Common myeloid progenitor, CD34-positive (primary cell): ENCODE measurements at places on chromosomes 4 and X.

DNA sequence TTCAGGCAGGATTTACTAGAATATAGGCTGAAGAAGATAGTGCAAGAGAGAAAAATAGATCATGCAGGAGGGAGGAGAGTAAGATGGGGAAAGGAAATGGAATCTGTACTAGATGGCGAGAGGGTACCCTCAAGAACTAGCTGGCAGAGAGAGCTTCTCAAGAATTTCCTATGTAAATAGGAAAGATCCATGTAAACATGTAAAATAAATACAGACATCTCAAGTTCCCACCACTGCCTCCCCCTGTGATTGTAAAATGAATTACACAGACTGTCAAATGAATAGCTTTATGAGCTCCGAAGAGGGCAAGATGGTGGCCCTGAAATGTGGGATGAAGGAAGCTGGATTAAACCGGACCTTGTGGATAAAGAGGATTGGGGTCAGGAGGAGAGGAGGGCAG is 178.0 kb downstream of the PALLD start:
- DNase-seq, result no peak

GRCh38 chrX:49845701-49846403 is 16.7 kb downstream of the PAGE4 start:
- no peak for DNase-seq

DNA sequence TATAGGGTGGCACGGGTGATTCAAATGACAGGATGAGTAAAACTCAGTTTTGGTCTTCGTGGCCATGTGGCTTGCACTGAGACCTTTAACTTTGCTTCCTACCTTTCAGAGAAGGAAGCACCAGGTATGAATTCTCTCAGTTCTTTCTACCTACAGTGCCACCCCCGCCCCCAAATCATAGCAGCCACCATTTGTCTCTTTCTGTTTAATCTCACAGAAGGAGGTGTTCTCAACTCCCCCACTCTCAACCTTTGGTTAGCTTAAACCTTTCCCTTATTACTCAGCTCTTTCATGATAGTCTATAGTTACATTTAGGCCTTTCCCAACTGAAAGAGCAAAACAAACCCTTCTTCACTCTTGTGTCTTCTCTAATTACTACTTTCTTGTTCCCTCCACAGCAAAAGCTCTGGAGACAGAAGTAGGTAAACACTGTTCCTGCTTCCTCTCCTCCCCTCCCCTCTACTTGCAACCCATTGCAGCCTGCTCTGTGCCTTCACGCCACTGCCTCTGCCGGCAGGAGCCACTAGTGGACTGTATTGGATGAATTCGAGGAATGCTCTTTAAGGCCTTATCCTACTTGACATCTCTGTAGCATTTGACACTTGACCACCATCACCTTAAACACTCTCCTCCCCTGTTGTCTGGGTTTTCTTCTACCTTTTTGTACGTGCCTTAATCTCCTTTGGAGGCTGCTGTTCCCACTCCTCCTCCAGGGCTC is 123.7 kb downstream of the AFF1 start:
- DNase-seq, result peak; percentile 72

DNA sequence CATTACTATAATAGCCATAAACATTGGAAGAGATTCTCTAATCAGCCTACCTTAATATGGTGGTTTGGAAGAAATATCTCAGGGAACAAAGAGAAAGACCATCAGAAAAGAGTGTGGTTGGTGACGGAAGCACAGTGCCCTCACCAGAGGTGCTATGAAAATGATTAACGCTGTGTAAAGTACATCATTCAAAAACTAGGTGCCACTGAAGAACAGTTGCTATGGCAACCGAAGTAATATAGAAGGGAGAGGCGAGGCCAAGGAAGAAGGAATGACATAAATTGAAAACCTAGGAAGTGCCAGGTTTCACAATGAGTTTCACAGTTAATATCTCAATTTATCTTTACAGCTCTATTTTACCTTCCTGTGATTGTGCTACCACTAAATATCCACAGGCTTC is 57.0 kb upstream of the ARSJ start:
- DNase-seq, result no peak

DNA sequence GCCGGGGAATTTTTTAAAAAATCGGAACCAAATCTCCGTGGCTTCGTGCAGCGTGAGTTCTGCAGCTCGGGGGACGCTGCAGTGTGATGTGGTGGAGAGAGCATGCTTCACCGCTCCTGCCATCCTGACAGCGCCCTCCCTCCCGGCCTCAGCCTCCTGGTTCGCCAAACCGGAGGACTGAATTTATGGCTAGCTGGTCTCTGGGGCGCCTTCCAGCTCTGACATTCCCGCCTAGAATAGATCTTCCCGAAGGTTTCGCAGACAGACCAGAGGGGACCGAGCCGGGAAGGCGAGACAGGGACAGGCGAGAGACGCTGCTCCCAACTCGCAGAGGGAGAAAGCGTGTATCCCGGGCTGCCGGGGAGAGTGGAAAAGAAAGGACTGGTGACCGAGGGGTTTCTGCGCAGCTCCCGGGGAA is 25.9 kb downstream of the HOPX start:
- DNase-seq, result peak; percentile 55

- DNase-seq, result no peak
Observed at GRCh38 chrX:861340-861890, 230.8 kb downstream of the SHOX start.

GRCh38 chr4:114027596-114027995 is 48.1 kb upstream of the ARSJ start:
- DNase-seq, result no peak

GRCh38 chrX:68634649-68635227 is 12.7 kb upstream of the STARD8 start:
- no peak for DNase-seq

- DNase-seq, result no peak
Observed at GRCh38 chr4:126530996-126531585, 1101.7 kb upstream of the INTU start.

DNA sequence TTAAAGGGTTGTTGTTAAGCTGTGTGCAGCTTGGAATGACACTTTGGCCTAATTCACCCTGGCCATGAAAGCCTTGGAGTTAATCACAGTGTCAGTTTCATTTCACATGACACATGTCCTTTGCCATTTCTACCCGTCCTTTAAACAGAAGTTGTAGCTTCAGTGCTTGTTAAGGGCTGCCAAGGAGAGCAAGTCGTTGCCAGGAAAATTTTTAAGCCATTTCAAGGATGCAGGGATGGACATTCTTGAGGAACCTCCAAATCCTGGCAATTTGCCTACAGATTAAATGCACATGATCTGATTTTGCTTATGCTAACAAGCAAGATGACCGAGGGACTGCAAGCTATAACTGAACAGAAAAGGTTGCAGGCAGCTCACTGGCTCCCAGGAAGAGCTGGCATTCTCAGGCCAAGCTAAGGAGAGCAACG is 40.5 kb downstream of the SETD7 start:
- DNase-seq, result no peak

DNA sequence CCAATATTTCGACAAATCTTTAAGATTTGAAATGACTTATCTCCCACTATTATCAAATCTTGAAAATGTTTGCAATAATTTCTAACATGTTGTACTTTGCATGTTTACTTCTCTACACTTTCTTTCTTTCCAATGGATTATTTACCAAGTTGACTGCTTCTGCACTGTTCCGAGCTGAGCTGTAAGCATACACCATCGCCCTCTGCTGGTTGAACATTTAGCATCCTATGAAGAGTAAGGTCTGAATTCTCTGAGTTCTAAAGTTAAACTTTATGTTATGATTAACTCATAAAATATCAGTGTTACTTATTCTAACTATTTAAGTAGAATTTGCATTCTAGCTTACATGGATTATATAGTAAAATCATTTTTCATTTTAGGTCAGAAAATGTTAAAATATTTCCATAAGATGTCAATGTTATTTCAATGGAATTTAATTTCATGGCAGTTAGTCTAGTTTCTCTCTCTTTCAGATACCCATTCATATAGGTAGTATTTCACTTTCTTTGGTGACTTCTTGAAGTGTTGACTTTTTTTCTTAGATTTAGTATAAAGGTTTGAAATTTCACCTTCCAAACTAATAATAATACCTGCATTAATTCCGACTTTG is 137.4 kb downstream of the DKK2 start:
- peak; percentile 17 for DNase-seq

DNA sequence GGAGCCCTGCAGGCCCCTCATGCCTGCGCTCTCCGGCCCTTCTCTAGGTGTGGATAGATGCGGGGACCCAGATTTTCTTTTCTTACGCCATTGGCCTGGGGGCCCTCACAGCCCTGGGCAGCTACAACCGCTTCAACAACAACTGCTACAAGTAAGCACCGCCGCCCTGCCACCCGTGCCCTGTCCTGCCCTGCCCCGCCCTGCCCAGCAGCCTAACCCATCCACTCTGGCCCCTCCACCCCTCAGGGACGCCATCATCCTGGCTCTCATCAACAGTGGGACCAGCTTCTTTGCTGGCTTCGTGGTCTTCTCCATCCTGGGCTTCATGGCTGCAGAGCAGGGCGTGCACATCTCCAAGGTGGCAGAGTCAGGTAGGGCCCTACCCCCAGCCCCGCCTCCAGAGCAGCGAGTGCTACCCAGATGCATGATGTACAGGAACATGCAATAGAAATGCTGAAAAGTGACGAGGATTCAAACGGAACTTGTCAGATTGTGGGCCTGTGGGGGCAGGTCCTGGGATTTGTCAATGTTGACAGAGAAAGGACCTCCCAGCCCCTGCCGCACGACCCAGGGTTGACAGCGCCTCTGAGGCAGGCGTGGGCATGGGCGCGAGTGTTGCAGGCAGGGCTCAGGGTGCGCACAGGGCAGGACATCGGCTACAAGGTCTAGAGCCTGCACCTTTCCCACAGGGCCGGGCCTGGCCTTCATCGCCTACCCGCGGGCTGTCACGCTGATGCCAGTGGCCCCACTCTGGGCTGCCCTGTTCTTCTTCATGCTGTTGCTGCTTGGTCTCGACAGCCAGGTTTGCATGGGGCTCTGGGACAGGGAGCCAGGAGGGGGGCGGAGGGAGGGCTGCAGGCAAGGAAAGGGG is 5.7 kb downstream of the SLC6A8 start:
- no peak for DNase-seq

DNA sequence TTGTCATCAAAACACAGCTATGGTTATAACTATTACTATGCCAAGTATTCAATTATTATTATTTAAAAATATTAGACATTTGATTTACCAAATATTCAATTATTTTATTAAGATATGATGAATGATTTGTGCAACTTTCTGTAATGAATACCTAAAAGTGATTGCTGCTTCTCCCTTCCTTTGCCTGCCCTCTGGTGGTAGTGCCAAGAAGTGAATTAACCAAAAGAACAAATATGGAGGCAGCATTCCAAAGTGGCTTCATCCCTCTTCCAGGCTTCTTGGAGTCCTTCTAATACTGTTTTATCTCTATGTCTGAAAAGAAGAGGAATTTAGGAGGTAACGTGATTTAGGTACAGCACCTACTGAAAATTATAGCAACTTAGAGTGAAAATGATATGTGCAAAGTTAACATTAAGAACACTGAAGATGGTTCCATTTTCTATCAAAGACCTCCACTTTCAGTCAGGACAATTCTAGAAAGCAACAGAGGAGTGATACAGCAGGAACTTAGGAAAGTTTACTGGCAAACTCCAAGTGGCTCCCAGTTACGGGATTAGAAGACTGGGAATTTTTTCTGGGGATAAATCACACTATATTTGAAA is 43.0 kb downstream of the ENPEP start:
- DNase-seq, result peak; percentile 43

- peak; percentile 22 for DNase-seq
Observed at GRCh38 chr4:11286533-11286932, 142.2 kb downstream of the HS3ST1 start.

GRCh38 chr4:174538876-174539250 is 16.6 kb upstream of the HPGD start:
- no peak for DNase-seq

DNA sequence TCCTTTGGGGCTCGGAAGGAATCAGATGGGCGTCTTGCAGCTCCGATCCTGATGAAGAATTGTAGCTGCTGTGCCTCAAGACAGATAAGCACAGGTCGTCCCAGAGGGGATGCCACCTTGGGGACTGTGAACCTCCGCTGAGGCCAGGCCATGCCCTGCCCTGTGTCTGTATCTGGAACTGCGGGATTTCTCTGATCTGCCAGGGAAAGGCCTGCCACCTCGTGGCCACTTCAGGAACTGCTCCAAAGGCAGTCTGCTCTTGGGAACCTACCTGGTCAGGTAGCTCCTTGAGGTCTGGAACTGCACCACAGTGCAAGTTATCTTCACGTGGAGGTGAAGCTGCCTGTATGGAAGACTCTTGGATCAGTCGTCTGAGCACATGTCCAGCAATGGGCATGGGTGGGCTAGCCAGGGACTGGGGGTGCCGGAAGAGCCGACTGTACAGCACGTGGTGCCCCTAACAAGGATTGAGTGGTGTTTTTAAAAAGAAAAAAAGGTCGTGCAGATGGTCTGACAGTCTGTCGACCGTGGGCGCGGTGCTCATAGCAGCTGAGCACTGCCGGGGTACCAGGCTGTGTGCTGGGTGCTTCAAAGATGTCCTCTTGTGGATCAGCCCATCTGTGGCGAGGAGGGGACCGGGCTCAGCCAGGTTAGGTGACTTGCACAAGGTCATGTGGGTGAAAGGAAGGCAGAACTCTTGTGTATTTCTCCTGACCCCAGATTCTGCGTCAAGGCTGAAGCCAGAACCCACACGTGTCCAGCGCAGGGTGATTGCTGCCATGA is 3.1 kb upstream of the GRPEL1 start:
- DNase-seq, result peak; percentile 83

DNA sequence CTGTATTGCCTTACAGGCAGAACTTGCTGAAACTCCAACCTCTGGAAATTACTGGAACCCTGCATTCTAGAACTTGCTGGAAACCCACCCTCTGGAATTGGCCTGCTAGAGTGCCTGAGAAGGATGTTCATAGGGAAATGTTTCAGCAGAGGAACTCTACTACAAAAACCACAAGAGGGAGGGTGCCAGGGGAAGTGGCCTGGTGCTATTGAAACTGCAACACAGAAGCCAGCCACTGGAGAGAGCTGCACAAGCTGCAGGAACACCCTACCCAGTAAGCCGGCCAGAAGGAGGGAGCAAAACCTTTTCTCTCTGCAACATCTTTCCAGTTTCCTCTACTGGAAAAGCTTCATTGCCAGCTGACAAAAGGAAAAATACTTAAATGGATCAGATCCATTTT is 2.5 kb upstream of the BRWD3 start:
- peak; percentile 77 for DNase-seq

- no peak for DNase-seq
Observed at GRCh38 chrX:39654952-39655351, 442.8 kb downstream of the BCOR start.

DNA sequence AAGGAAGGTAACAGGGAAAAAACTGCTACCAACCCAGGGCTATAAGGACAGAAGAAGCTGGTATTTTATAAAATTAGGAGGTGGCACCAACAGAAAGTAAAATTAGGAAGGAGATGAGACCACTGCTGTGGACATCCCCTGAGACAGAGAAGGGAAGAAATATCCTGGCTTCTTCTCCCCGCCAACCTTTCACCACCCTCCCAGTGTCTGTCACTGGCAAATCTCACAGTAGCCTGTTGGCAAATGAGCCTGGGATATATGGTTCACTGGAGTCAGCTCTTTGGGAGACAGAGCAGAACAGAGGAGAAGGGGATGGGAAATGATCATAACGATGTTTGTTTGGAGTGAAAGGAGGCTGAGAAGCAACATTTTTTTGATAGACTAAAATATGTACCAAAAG is 190.9 kb upstream of the PACRGL start:
- no peak for DNase-seq
